ENCODE measurements at places on chromosomes 7 and 10.

DNA sequence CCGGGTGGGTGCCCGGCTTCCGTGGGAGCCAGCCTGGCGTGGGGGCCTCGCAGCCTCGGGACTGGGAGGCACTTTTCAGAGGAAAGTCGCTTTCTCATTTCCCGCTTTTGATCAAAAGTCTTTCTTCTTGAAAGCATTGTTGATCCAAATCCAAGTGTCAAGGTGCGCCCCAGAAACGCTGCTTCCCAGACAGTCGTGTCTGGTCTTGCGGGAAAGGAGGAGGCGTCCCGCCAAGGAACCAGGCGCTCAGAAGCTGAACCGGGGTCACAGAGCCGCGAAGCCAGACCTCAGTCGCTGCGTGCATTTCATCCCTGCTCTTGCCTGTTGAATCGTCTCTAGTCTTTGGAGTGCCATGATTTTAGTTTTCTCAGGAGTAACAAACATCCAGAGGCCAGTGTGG lies 1.1 kb upstream of the BNIP3 start:
- DNase-seq = no peak

DNA sequence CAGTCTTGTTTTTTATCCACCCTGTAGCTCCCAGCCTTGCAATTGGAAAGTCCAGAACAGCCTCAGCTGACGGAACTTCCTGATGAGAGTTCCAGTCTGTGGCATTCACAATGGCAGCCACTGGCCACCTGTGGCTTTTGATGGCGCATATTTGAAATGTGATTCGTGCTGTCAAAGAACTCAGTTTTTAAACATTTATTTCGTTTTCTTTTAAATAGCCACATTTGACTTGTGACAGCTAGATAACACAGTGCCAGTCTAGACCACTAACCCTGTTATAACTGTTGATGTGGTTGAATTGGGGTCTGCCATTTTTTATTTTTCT lies 97.3 kb downstream of the INPP5A start:
- no peak for DNase-seq

DNA sequence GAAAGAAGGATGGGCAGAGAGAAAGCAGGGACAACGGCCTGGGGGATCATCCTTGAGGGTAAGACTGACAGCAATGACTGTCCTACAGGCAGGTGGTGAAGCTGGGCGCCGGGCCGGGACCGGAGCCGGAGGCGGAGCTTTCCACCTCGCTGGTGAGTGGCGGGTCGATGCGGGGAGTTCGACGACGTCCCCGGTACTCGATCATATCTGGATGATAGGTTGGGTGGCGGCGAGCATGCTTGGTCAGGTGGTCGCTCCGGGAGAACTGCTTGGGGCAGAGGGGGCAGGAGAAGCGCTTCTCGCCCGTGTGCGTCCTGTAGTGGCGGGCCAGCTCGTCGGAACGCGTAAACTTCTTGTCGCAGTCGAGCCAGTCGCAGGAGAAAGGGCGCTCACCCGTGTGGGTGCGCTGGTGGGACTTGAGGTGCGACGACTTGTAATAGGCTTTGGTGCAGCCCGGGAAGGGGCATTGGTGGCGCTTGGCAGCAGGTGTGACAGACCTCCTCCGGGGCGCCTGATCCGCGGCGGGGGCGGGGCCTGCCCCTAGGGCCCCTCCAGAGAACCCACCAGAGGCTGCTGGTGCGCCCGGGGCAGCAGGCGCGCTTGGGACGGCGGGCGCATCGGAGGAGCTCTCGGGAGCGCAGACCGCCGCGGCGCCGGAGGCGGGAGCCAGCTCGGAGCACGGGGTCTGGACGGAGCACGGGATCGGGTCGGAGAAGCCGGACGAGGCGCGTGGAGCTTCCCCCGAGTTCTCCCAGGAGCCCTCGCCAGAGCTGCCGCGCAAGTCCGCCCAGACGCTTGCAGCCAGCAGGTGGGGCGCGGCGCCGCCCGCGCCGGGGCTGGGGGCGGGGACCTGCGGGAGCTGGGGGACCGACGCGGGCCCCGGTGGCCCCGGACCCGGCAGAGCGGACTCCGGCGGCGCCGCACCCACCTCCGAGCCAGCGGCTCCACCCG lies 752 bp downstream of the KLF14 start:
- DNase-seq = no peak

GRCh38 chr10:123847686-123848432 lies 43.7 kb downstream of the CPXM2 start:
- no peak for DNase-seq

DNA sequence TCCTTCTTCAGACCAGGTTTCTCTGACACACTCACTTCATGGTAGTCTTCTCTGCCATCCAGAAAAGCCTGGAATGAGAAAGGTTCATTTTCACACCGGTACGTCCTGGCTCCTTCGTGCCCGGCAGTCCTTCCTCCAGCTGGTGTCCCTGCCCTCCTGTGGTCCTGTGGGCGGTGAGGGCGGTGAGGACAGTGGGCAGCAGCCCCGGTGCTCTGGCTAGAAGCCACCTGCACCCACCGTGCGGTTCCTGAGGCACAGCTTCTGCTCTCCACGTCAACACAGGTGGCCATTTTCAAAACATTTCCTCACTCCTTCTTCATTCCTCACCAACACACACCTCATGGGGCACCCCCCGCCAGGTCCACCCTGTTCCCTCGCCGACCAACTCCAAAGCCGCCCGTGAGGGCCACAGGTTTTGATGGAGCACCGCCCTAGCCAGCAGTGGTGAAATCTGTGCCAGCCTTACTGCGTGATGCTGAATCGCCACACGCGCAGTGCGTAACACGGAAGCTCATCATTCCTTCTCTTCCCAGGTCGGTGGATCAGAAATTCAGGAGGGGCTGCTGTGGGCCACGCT lies 251.4 kb upstream of the RNF32 start:
- DNase-seq = no peak

All from CD4-positive, alpha-beta T cell treated with Interleukin-15 for 4 hours (primary cell).